ENCODE measurements at places on chromosomes 5 and 9.

DNA sequence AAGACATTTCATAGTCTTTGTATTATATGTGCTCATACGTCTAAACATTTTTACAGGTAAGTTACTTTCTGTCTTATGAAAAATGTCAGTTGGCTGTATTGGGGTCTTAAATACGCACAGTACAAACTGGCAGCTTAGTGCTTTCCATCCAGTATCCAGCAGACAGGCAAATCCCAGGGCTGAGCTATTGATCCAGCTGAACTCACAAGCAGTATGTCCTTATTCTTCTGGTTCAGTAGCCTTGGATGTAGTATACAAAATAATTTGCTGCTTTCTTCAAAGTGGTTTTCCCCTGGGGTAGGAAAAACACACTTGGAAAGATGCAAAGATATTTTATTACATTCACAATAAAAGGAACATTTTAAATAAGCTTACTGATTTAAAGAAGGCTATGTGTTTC is 617.2 kb downstream of the NR2F1-AS1 start:
- no peak for DNase-seq

- no peak for DNase-seq
Measured at GRCh38 chr5:135139381-135140134, 105.5 kb upstream of the PITX1 start.

GRCh38 chr5:54965806-54966205 is 19.6 kb downstream of the ESM1 start:
- no peak for DNase-seq

GRCh38 chr9:22274477-22274876 is 172.1 kb upstream of the DMRTA1 start:
- DNase-seq, result no peak

- no peak for DNase-seq
Measured at GRCh38 chr9:79575547-79575946, 3.8 kb downstream of the TLE4 start.

- no peak for DNase-seq
Measured at GRCh38 chr5:32514806-32515205, 70.3 kb upstream of the ZFR start.

GRCh38 chr9:132892400-132892799 is 13.7 kb downstream of the SPACA9 start:
- DNase-seq, result no peak

DNA sequence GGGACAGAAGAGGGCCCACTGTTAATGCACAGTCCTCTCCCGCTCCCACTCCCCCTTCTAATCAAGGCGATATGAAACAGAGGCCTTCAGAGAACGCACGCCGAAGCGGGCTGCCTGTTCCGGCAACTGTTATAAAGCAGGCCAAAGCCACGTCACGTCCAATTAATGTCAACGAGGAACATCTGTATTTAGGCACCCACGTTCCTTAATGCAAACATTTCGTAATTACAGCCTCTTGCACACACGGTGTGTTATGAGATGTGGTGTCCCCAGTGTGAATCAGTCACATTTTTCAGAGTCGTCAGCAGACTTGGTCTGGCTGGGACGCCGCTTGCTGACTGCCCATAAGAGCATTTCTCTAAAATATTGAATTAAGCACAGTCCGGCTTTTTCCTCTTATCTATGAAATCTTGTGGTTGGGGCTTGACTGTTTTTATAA is 339.0 kb downstream of the NSG2 start:
- DNase-seq, result no peak
